Pancreas (tissue), 10 donors: ENCODE measurements at places on chromosomes 2 and 18.
A peak's percentile ranks its signal among the peaks of the same experiment; 100 is the strongest.

DNA sequence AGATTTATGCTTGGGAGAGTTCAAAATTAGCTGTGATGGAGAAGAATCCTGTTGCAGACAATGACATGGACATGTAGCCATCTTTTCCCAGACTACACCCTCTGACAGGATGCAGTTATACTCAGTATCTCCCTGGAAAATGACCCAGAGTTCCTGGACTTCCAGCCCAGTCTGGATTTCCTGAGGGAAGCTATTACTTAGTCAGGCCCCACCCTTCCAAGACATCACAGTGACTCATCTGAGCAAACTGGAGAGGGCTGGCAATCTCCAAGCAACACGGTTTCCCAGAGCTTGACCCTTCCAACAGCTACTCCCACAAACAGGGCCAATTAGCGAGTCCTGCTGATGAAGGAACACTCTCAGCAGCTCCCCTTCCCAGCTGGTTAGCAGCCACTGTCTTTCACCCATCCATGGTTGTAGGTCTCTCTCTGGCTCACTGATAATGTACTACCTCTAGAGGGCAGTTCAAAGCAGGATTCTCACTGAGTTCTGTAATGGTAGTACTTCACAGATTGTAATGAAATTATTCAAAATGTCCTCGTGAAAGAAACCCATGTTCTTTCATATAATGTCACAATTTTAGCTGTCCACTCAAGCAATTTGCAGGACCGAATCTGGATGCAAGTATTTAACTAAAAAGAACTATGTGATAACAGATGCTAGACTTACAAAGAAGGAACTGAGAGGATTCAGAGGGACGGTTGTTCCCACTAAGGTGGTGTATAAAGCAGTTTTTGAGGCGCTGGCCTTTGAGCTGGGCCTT lies 110.2 kb downstream of the MDH1 start:
- no peak for DNase-seq

- no peak for DNase-seq
Observed at GRCh38 chr2:88671786-88672427, 19.6 kb upstream of the RPIA start.

- DNase-seq = no peak
Observed at GRCh38 chr2:224816816-224817215, 100.7 kb upstream of the CCDC195 start.

GRCh38 chr2:42877936-42878335 lies 85.6 kb upstream of the HAAO start:
- no peak for DNase-seq

DNA sequence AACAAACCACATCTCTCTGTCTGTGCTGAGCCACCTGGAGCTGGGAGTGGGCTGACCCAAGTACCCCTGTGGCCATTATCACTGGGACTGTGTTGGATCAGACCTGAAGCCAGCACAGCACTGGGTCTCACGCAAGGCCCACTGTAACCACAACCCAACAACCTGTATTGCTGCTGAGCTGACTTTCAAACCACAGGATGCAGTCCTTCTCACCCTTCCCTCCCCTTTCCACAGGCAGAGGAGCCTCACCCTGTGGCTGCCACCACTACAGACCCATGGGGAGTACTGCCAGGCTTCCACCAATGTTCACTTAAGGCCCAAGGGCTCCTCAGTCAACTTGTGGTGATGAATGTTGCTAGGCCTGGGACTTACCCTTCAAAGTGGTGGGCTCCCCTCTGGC lies 135.7 kb downstream of the DIS3L2 start:
- DNase-seq = no peak

GRCh38 chr2:181117206-181117925 lies 137.0 kb downstream of the UBE2E3 start:
- DNase-seq = no peak

DNA sequence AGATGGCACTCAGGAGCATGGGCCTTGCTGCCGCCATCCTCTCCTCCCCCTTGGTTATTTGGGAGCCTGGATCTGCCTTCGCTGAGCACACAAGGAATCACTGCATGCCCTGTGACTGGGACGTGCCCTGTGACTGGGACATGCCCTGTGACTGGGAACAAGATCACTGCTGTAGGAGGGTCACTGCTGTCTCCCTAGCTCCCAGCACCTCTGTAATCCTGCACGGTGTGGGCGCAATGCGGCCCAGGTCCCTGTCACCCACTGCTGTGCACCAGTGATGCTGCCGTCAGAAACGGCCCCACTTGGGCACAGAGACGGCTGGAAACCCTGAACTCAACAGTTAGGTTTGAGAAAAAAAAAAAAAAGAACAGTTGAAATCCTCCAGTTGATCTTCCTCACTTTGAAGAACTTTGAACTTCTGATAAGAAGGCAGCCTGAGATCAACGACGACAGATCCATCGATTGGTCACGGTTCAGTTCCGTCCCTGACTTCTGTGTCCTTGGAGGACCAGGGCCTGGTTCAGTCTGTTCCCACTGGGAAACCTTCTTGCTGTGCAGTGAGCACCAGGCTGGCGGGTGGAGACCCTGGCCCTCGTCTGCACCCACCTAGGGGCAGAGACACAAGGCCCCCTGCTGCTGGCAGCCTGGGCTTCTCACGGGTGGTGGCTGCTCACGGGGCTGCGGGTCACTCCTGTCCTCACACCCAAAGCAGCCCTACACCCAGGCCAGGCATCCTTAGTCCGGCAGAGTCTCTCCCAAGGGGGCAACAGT lies 125.9 kb downstream of the PXDN start:
- DNase-seq = no peak

DNA sequence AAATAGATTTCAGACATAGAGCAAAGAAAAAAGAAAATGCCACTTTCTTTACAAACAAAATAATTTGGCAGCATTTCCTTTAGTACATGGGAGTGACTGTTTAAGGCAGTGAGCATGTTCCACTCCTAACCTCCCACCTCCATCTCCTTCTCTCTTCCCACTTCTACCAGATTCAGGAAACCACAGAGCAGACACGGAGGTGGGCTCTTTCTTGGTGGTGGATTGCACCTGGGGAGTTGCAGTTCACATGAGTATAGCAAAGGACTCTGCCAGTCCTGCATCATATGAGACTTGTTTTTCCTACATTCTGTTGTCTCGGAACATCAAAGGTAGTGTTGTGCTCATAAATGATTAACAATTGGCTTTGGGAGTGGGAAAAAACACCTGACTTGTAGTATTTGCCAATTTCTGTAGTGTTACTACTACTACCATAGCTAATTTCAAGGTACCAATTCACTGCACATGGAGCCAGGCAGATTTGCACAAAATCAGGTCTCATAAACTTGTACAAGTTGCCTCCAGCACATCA lies 137.2 kb downstream of the SPP2 start:
- DNase-seq = no peak

DNA sequence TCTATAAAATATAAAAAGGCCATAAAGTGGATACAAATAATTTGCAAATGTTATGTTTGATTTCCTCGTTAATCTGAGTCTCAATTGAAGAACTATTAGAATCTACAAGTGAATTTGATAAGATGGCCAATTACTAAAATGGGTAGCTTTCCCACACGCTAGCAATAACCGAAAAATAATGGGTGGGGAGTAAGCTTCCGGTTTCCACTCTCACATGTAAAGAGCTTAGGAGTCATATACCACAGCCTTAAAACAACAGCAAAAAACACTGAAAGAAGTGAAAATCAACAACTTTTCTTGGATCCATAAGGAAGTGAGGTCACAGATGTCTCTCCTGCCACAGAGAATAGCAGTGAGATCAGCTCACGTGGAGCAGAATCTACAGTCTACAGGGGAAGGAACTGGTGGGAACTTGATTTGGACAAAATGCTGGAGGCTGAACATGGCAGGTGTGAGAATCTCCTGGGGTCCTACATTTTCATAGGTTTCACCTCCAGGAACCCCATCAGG lies 18.6 kb downstream of the THAP4 start:
- no peak for DNase-seq

GRCh38 chr2:200649724-200650123 lies 63.9 kb downstream of the AOX1 start:
- no peak for DNase-seq

- no peak for DNase-seq
Observed at GRCh38 chr2:84899304-84900204, 5.9 kb upstream of the TMSB10 start.

GRCh38 chr2:120873958-120874887 lies 138.6 kb downstream of the GLI2 start:
- DNase-seq = no peak

GRCh38 chr2:68475110-68475509 lies 7.7 kb downstream of the APLF start:
- DNase-seq = no peak

- peak; percentile 34 for DNase-seq
Observed at GRCh38 chr2:104849618-104850141, 4.2 kb upstream of the POU3F3 start.

DNA sequence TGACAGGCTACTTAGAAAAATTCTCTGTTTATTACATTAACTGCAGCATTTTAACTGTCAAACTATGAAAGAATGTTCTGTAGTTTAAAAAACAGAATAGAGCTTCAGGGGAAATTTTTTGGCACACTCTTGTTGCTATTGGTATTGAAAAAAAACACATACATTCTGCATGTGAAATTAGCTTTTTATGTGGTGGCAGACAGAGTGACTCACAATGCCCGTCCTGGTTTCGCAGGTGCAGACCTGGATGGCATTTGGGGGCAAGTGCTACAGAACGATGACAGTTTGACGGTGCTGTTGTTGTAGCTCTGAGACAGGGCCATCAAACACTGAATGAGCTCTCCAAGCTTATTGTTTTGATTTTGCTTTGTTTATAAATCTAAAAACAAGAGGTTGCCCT lies 105.0 kb upstream of the MAP3K20 start:
- DNase-seq = no peak

DNA sequence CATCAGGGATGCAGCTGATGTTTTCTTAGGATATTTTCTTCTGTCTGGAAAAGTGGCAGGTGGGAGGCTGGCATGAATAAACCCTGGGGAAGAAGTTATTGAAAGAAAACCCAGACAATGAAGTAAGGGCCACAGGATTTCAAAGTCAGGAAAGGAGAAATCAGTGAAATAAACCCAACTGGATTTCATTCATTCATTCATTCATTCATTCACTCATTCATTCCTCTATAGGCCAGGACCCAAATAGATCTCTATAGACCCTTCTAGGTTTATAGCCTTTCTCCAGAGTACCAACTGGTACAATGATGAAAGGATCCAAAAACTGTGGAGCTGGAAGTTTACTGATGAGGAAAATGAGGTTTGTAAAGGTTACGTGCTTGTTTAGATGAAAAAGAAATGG lies 67.3 kb upstream of the DNMT3A start:
- DNase-seq = no peak

- DNase-seq = no peak
Observed at GRCh38 chr18:37332628-37333420, 232.8 kb downstream of the CELF4 start.

GRCh38 chr2:239143858-239144712 lies 256.7 kb downstream of the HDAC4 start:
- no peak for DNase-seq

DNA sequence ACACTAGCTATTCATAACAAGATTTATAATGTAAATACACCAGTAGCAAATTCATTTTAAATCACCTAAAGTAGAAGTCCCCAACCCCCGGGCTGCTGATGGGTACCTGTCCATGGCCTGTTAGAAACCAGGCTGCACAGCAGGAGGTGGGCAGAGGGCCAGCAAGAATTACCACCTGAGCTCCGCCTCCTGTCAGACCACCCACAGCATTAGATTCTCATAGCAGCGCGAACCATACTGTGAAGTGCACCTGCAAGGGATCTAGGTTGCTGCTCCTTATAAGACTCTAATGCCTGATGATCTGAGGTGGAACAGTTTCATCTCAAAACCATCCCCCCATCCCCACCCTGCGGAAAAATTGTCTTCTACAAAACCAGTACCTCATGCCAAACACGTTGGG lies 71.3 kb downstream of the KANSL1L start:
- DNase-seq = no peak
